NCI-H1694 treated with DMSO at 0.1 percent for 48 hours (cell line): ENCODE measurements at places on chromosomes 5 and 9.

DNA sequence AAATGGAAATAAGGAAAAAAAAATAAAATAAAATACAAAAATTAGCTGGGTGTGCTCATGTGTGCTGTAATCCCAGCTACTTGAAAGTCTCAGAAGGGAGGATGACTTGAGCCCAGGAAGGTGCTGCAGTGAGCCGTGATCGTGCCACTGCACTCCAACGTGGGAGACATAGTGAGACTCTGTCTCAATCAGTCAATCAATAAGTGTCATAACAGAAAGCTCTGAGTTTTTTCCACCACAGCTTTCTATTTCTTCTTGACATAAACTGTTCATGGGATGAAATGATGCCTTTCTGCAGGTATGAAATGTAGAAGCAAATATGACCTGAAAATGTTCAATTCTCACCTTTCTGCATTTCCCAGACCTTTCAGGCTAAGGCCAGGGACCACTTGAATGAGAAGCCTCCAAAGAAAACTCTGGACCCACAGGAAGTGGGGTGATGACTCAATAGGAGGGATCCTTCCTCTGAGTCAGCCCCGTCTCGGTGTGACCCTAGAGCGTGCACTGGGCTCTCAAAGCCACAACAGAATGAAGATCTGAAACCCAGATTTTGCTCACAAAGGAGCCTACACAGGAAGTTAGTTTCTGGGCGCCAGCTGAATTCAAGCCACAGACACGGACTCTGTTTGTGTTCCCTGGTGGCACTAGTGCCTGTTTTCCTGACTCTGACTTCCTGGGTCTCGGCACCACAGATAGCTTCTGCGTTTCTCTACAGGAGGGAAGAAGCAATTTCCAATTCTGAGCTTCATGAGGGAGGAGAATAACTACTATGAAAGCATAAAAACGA is 62.0 kb downstream of the ANKH start:
- DNase-seq = no peak

DNA sequence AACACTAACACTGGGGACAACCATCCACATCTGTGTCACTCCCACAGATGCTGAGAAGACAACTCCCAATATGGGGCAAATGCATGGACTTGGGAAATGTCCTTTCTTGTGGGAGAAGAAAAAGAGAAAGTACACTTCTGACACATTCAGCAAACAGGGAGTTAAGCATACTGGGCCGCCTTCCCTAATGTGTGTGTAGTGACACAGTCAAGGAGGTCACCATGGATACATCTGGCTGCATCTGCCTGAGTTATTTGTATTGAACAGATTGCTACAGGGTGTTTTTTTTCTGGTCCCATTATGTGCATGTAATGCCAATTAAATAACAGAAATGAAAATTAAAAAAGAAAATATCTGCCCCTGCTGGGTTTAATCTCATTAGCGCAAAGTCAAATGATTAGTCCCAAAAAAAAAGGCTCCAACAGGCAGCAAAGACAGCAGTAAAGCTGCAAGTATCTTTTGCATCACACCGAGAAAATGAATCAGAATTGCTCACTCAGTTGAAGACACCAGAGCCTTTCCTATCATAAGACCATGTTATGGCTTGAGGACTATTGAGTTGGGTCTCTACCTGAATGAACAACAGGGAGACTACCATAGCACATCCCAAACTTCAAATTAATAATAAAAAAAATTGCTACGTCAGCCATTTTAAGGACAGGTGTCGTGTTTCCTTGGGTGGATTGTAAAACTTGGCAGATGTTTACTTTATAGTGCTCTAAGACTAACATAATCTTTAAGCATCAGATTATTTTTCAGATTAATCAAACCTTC is 395.9 kb downstream of the DTWD2 start:
- no peak for DNase-seq

DNA sequence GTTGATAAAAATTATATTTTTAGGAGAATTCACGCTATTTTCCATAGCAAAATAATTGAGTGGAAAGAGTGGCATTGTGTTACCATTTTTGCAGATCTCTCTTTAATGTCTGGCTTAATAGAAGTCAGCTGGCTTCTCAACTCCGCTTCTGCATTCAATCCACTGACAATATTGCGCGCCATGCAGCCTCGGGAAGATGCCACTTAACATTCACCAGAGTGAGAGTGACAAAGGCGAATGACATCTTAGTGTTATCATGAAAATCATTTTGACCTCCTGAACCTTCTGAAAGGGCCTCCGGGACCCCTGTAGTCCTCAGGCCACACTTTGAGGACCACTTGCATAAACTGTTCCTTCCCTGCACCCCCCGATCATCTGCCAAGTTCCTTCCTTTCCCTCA is 80.1 kb upstream of the ORM1 start:
- DNase-seq = no peak

DNA sequence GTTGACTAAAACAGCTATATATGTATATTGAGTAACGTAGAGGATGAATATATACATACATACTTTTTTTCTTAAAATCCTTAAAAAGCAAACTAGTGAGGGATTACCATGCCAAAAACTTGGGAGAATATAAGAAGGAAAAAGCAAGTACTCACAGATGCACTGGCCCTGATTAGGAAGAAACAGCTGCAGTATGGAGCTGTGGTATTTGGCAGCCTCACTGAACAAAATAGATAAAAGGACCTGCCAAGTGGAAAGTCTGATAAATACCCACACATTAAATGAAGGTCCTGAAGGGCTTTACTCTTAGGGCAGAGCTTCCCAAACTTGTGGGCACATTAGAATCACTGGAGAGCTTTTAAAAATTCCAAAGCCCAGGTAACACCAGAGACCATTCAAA is 80.6 kb downstream of the FEM1C start:
- DNase-seq = no peak

- DNase-seq = no peak
These were observed 21.6 kb upstream of the PIP5K1B start for GRCh38 chr9:68683433-68683832.

DNA sequence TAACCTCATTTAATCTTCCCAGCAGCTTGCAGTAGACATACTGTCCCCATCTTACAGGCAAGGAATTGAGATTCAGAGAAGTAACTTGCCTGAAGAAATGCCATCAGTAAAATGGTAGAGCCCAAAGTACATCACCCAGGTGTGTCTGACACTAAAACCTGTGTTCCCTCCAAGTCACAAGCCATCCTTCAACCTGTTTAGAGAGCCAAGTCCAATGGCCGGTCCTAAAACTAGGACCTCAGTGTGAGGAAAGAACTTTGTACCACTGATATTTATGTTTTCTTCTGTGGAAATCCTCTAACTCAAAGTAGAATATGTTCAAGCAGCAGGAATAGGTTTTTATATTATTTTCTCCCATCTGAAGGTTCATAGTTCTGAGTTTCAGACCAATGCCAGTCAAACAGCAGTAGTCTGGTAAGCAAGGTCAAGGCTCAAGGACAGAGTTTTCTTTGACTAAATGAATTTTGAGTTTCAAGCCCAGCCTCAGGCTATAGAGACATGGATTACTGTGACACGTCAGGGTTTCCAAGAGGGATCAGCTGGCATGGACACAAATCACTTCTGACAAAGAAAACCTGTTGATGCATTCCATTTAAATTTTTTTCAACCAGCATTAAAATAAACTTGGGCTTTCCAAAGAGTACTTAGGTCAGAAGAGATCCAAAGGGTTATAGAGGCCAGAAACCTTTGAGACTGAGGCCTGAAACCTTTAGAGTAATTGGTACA is 80.9 kb upstream of the PLPP6 start:
- no peak for DNase-seq
